ENCODE measurements at places on chromosomes 1 and 21.

DNA sequence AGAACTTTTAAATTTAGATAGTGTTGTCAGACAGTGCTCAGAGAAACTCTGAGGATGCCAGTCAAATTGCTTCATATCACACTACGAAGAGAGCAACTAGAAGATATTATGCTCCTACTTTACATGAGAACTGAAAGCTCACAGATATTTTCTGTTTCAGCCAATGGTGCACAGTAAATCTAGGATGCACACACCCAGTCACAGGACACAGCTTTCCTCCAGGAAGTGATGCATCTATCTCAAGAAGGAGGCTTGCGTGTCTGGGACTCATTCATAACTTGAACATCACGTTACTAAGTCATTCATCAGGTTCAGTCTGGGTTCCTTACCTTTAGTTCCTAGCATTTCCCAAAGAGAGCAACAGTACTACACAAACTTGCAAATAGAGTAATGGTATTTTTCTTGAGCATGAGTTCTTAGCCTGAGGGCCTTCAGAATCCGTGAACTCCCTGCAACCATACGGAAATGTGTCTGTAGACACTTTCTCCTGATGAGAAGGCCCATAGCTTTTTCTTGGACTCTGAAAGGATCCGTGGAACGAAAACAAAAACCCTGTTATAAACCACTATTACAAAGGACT lies 12.2 kb downstream of the ZNF697 start:
- DNase-seq, result no peak

- DNase-seq, result no peak
Observed at GRCh38 chr1:180155182-180155682, 563 bp downstream of the QSOX1 start.

DNA sequence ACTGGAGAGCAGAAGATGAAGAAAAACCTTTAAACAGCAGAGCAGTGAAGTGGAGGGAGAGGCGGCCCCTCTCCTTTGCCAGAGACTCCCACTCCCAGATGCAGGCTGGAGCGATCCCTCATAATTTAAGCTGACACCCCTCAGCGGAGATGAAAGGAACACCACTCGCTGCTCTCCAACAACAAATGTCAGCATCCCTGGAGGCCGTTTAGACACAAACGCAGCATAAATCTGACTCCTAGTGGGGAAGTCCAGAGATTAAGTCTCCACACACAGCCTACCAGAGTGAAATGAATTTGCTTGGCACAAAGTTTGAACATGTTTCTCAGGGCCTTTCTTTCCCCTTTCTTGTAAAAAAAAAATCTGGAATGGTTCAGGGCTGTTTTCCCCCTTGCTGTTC lies 137.8 kb downstream of the LMX1A start:
- DNase-seq, result no peak

GRCh38 chr1:151984313-151984956 lies 9.2 kb downstream of the S100A10 start:
- no peak for DNase-seq

- DNase-seq, result no peak
Observed at GRCh38 chr1:235290740-235291502, 37.1 kb downstream of the ARID4B start.

DNA sequence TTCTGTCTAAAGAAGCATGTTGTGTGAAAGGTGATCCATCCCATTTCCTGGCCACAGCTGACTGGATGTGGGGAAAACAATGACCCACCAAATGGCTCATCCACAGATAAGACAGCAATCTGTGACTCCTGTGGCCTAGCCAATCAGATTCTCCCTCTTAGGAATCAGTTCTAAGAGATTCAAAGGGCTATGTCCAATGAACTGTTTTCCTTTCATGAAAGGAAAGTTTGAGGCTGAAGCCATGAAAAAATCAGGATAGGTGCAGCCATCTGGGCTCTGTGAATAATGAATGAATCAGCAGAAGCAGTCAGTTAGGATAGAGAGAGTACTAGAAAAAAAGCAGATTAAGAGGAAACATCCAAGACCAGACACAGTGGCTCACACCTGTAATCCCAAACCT lies 164.7 kb downstream of the NRIP1 start:
- no peak for DNase-seq

GRCh38 chr21:33135925-33136324 lies 66.0 kb downstream of the OLIG1 start:
- no peak for DNase-seq

DNA sequence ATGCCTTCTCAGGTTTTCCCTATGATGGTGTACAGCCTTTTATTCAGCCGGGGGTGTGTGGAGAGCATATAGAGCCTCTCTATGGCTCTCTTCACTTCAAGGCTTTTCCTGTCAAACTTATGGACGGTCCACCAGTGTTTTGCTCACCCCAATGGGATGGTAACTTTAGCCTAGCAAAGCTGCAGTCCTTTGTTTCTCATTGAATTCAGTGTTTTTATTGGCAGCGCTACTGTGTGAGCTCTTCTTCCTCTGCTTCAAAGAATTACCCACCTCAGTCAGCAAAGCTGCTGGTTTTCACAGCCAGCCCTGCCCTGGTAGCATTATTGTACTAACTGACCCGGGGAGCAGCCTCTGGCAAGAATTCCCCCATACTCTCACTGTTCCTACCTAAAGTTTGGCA lies 145.3 kb upstream of the RRP15 start:
- DNase-seq, result no peak

GRCh38 chr1:247953408-247953807 lies 4.8 kb downstream of the OR2L8 start:
- no peak for DNase-seq

GRCh38 chr1:21365036-21365435 lies 74.8 kb upstream of the ECE1 start:
- DNase-seq, result no peak

DNA sequence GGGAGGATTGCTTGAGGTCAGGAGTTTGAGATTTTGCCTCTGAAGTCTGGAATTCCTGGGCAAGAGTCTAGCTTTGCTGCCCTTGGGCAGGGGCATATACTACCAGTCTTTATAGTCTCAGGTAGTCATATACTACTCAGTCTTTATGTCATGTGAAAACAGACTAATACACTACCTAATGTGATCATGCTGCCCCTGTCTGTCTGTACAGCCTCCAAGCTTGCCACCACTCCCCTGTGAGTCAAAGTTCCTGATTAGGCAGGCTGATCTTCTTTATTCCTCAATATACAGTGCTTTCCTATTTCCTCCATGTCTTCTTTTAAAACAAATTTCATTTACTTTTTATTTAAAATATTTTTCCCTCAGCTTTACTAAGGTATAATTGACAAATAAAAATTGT lies 105.3 kb upstream of the BEND5 start:
- no peak for DNase-seq

DNA sequence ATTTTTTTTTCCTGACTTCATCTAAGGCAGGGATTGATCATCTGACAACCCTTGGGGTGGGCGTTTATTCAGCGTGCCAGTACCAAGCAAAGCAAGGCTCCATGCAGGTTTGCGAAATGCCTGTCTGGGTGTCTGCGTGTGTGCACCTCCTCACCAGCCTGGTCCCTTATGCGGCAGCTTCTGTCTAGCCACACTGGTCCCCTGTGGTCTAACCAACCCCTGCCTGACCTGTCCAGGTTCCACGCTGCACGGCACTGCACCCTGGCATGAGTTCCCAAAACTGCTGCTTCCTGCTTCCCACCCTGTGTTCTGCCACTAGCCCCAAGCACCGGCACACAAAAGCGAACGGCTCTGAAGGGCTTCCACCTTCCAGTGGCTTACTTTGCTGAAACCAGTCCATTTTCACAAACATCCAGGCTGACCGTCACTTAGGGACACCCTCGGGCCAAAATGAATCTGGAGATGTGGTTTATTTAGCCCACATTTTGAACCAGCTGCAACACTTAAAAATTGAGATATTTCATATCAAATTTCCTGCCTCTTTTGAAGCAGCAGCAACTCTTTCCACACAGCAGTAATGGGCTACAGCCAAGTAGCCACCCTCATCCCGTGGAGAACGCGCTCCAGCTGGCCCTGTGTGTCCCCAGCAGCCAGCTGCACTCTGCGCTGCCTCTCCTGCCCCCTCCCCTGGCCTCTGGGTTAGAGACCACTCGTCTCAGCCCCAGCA lies 55.7 kb downstream of the HLCS start:
- no peak for DNase-seq

DNA sequence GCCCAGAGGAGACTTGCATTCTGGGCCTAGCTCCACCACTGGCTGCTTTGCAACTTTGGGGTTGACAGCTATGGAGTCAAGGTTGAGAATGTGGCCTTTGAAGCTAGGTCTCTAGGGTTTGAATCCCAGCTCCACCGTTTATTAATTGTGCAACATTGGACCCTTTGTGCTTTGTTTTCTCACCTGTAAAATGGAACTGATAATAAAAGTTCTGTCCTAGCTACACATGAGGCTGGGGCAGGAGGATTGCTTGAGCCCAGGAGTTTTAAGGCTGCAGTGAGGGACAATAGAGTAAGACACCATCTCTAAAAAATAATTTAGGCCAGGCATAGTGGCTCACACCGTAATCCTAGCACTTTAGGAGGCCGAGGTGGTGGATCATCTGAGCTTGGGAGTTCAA lies 15.2 kb upstream of the LMNA start:
- no peak for DNase-seq

DNA sequence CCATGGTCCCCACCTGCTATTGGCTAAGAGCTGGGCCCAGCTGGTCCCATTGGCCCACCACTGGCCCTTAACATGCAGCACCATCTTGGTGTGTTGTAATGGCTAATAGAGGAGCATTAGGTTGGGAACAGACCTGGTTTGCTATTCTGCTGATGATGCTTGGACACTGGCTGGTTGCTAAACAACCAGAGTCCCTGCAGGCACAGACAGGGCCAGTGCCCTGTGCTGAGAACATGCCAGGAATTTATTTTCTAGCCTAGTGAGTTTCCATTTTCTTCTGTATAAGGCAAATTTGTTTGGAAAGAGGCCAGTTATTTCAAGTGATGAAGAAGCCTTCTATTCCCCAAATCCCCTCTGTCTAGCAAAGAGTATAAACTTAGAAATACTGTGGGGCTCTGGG lies 42.9 kb upstream of the TDRD10 start:
- no peak for DNase-seq

- DNase-seq, result no peak
Observed at GRCh38 chr1:114199017-114199594, 45.4 kb upstream of the SYT6 start.

GRCh38 chr1:53328541-53329499 lies 950 bp upstream of the LRP8 start:
- peak; percentile 64 for DNase-seq

DNA sequence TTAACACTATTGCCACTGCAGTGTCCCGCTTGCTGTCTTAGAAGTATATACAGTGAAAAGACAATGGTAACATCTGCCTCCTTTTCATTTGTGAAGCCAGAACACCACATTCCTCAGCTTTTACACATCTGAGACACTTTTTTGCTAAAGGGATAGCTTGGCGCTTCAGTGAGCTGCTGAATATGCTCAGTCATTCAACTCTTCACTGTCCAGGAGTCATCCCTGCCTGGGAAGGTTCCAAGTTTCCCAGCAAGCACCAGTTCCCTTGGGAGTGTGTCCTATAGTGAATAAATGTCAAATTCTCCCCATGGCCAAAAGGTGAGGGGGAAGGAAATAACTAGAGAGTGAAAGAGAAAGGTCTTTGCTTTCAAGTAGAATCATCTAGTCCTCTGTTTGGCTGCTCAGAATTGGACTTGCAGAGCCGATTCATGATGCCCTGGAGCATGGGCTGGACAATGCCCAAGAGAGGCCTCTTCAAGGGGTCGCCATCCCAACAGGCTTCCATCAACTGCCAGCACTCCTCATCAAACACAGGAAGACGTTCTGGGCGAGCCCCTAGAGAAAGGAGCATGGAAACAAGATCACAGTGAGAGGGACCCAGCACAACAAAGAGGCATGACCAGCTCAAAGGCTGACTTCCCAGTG lies 25.5 kb upstream of the RBBP5 start:
- DNase-seq, result no peak

DNA sequence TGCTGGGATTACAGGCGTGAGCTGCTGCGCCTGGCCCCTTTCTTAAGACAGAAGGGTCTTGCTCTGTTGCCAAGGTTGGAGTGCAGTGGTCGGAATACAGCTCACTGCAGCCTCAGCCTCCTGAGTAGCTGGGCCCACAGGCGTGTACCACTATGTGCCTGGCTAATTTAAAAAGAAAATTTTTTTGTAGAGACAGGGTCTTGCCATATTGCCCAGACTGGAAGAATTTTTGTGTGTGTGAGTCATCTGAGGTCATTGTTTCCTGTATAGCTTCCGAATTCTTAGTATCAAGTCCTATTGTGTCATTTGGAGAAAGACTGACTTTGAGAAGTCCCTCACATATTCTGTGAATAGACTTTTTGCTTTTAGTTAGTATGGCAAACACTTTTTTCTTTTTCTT lies 4.7 kb downstream of the SZRD1 start:
- no peak for DNase-seq

DNA sequence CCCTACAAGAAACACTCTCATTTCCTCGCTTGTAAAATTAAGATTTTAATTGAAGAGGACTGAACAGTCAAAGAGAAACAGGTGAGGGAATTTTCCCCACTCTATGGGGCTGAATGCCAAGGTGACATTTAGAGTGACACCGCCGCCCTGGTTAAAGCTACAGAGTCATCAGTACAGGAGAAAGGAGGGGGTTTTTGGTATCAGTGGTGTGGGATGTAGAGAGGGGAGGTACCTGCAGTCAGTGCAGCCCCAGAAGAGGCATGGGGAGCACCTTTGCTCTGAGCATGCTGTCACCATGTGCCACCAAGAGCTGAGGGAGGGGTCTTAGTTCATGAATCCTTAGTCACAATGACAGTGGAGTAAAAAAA lies 2.8 kb downstream of the DIRAS3 start:
- DNase-seq, result no peak

DNA sequence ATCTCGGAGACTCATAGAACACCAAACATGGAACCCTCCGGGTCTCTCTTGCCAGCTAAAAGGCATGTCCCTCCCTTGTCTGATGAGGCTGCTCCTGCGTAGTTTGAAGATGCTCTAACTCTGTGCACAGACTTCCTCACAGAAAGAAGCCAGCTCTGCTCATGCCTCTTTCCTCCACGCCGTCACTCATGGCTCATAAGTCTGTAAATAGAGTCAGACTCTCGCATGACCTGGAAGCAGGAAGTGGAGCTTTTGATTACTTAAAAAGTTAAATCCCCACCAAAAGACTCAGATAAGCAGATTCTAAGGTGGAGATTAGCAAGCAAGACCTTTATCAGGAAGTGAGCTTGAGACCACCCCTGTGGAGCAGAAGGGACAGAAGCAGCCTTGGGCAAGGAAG lies 171.6 kb downstream of the TRIM33 start:
- DNase-seq, result no peak

GRCh38 chr1:14071581-14071980 lies 371.6 kb downstream of the PRDM2 start:
- DNase-seq, result no peak

GRCh38 chr1:66761221-66761620 lies 9.0 kb downstream of the DYNLT5 start:
- DNase-seq, result no peak

DNA sequence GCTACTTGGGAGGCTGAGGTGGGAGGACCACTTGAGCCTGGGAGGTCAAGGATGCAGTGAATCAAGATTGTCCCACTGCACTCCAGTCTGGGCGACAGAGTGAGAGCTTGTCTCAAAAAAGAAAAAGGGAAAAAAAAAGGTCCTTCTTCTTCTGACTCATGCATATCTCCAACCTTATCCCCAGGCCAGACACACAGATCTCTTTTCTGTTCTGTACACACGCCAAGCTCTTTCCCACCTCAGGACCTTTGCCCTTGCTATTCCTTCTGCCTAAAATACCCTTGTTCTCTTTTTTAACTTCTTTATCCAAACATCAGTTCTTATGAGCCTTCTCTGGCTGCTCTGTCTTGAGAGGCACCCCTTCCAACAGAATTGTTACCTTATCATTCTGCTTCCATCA lies 22.1 kb downstream of the PLEKHO1 start:
- DNase-seq, result no peak

All from ecto neural progenitor cell (in vitro differentiated cells).